ENCODE measurements at places on chromosomes 6 and 20.

- no peak overlapping the region for H3K4me3 ChIP-seq
- peaks cover 30% of the 10 kb centered on the region for H3K27me3 ChIP-seq
- H3K27ac ChIP-seq, result no peak overlapping the region
- no peaks in the 10 kb centered on the region for H3K36me3 ChIP-seq
These were observed 4.4 kb downstream of the MYB start for GRCh38 chr6:135185483-135185882.

GRCh38 chr6:83265384-83265783, 72.2 kb downstream of the RWDD2A start:
- no peaks in the 10 kb centered on the region for H3K27me3 ChIP-seq
- no peaks in the 10 kb centered on the region for H3K36me3 ChIP-seq
- H3K27ac ChIP-seq, result no peak overlapping the region
- H3K4me3 ChIP-seq, result no peak overlapping the region
- DNase-seq, result no peak

DNA sequence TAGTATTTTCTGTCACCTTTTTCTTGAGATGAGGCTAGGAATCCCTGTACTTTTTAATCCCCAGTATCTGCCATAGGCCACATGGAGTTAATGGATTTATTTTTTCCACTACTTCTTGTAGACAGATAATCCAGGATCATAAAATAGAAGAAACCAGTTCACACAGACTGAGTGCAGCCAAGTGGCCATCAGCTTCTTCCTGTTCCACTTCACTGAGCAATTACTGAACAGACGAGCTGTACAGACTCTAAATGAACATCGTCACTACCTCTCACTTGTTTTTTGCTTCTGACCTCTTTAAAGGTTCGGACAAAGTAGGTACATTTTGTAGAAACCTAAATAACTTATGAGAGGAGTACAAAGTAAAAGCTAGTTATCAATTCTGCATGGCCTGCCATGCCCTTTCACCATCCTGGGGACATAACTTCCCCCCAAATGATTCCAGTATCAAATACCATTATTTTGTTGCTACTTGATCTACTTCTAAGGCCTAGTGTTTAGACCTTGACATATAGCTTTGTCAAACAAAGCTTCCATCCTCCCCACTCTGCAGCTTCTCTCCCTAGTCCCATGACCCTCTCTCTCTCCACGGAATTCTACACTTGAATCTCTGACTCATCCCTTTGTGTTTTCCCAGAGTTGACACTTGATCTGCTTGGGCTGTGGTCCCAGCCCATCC, 34.4 kb upstream of the ARHGAP18 start:
- H3K27me3 ChIP-seq, result no peaks in the 10 kb centered on the region
- H3K27ac ChIP-seq, result no peak overlapping the region
- no peak for DNase-seq
- no peak overlapping the region for H3K4me3 ChIP-seq
- peaks cover 9% of the 10 kb centered on the region for H3K4me1 ChIP-seq
- H3K36me3 ChIP-seq, result no peaks in the 10 kb centered on the region

DNA sequence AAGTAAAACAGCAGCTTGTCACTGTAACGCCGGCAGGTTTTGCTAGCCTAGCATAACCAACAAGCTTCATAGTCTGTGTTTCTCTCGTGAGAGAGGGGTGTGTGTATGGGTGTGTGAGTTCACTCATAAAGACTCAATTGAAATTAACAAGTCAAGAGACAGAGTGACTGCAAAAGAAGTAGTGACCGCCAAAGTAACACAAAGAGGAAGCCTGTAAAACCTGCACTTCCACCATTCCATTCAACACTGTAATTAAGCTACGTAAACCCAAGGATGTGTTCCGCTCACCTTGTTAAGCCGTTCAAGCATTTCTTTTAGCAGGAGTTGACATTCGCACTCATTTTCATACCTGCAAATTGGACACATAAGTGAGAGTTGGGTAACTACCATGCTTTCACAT, 6.6 kb downstream of the BFSP1 start:
- H3K36me3 ChIP-seq, result no peaks in the 10 kb centered on the region
- no peak for DNase-seq
- no peaks in the 10 kb centered on the region for H3K27me3 ChIP-seq

DNA sequence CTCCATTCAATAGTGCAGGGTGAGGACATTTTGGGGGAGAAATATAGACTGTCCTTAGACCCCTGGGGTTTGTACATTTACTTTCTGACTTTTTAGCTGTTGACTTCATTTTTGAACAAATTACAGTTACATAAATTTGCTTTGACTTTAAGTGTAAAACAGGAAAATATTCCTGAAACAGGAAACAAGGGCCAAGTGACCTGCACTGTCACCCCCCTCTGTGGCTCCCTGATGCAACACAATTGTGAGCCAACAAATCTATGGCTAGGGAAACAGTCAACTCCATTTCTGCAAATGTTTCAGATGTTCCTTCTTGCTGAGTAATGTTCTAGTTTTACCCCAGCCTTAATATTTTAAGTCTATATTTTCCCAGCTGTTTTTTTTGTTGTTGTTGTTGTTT, 39.8 kb downstream of the HLA-A start:
- peaks cover 7% of the 10 kb centered on the region for H3K4me1 ChIP-seq
- no peaks in the 10 kb centered on the region for H3K27me3 ChIP-seq
- no peaks in the 10 kb centered on the region for H3K36me3 ChIP-seq
- H3K27ac ChIP-seq, result no peak overlapping the region
- DNase-seq, result no peak
- no peak overlapping the region for H3K4me3 ChIP-seq

- H3K4me3 ChIP-seq, result no peak overlapping the region
- no peaks in the 10 kb centered on the region for H3K36me3 ChIP-seq
- no peaks in the 10 kb centered on the region for H3K27me3 ChIP-seq
These were observed 330.5 kb downstream of the TFAP2A start for GRCh38 chr6:10084111-10084986.

- no peak overlapping the region for H3K27ac ChIP-seq
- H3K4me1 ChIP-seq, result no peaks in the 10 kb centered on the region
- DNase-seq, result no peak
- no peak overlapping the region for H3K4me3 ChIP-seq
These were observed 380.4 kb downstream of the CENPW start for GRCh38 chr6:126720304-126720703.

- no peaks in the 10 kb centered on the region for H3K36me3 ChIP-seq
- no peak overlapping the region for H3K4me3 ChIP-seq
- H3K4me1 ChIP-seq, result no peaks in the 10 kb centered on the region
- no peaks in the 10 kb centered on the region for H3K27me3 ChIP-seq
- DNase-seq, result no peak
These were observed 33.9 kb downstream of the CHRNA4 start for GRCh38 chr20:63327231-63327745.

- no peak overlapping the region for H3K4me3 ChIP-seq
- H3K36me3 ChIP-seq, result peaks cover 5% of the 10 kb centered on the region
- no peak for DNase-seq
- H3K4me1 ChIP-seq, result no peaks in the 10 kb centered on the region
- no peaks in the 10 kb centered on the region for H3K27me3 ChIP-seq
These were observed 158.0 kb upstream of the SHLD1 start for GRCh38 chr20:5592165-5592564.

GRCh38 chr6:152271776-152272464, 365.2 kb downstream of the SYNE1 start:
- H3K4me1 ChIP-seq, result no peaks in the 10 kb centered on the region
- no peaks in the 10 kb centered on the region for H3K36me3 ChIP-seq
- no peak overlapping the region for H3K4me3 ChIP-seq
- no peaks in the 10 kb centered on the region for H3K27me3 ChIP-seq
- DNase-seq, result no peak

DNA sequence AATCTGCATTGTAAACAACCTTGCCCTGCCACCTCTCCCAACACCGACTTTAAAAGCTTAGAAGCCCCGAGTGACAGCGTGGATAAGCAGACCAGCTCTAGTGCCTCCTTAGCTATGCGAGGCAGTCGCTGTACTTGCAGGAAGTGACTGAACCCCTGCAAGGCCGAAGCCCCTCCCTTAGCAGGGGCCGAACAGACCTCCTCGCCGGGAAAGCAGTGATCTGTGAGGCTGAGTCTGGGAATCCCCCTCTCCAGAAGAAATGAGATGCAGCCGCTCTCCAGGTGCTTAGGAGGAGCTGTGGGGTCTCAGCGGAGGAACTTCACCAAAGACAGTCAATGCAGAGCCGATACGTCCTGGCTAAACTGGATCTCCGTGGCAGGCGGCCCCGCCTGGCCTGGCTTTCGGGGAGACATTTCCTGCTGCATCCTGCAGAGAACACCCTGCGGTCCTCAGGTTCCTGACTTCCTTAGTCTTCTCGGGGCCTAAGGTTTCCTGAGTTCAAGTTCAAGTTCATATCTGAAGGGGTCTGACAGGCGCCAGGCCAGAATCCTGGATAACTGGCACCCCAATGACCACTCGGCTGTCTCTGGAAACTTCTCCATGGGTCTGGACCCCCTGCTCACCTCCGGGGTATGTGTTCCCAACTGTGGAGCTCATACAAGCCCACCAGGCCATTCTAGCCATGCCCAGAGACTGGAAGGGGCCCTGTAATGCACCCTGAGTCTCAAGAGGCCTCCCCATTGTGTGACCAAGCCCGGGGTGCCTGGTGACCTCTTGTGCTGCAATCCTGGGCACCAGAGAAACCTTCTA, 20.4 kb upstream of the FRMD1 start:
- H3K4me3 ChIP-seq, result no peak overlapping the region
- H3K27ac ChIP-seq, result no peak overlapping the region
- DNase-seq, result no peak
- H3K36me3 ChIP-seq, result no peaks in the 10 kb centered on the region

DNA sequence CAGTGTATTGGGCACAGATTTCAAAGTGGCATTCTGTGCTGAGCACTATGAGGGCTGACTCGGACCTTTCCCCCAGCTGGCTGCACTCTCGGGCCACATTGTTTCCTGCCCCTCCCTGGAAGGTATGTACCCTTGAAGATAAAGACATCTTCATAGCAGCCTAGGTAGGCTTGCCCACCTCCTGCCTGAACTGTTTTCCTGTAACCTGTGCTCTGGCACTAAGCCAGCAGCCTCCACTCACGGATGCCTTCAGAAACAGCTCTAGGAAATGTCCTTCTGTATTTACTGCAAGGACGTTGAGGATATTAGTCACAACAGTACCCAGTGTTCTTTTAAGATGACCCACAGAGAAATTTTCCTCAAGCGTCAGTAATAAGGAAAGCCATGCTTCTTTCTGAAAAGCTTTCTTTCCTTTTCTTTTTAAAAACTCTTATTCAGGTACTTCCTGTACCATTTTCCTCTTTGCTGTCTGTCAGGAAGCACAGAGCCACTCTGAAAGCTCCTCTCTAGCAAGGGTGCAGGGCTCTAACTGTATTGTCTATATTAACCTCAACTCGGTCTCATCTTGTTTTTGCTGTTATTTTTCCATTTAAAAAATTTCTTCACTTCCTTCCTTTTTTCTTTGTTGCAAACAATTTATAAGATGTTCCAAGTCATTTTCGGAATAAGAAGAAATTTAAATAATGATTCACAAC, 43.5 kb downstream of the TTI1 start:
- no peaks in the 10 kb centered on the region for H3K36me3 ChIP-seq
- H3K4me1 ChIP-seq, result no peaks in the 10 kb centered on the region
- no peaks in the 10 kb centered on the region for H3K27me3 ChIP-seq
- no peak overlapping the region for H3K4me3 ChIP-seq
- no peak for DNase-seq

DNA sequence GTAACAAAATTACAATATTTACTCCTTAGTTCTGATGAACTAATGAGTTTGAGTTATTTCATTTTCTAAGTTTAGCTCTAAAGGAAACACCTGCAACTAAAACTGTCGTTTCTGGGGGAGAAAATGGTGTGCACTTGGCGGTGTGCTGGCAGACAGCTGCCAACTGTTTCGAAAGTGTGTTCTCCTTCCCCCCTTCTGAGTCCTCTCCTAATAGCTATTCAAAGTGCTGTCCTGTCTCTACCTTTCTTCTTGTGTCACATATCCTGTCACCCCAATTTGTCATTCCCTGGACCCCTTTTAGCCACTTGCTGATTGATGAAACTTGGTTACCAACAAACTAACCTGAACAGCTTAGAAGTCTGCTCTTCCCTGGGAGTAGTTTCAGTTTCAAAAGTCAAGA, 4.9 kb upstream of the UBE2J1 start:
- H3K4me1 ChIP-seq, result 0 out of 2 replicates have a peak, but pooled peaks cover 4% of the 10 kb centered on the region
- no peaks in the 10 kb centered on the region for H3K27me3 ChIP-seq
- H3K27ac ChIP-seq, result no peak overlapping the region
- H3K36me3 ChIP-seq, result no peaks in the 10 kb centered on the region
- DNase-seq, result no peak

DNA sequence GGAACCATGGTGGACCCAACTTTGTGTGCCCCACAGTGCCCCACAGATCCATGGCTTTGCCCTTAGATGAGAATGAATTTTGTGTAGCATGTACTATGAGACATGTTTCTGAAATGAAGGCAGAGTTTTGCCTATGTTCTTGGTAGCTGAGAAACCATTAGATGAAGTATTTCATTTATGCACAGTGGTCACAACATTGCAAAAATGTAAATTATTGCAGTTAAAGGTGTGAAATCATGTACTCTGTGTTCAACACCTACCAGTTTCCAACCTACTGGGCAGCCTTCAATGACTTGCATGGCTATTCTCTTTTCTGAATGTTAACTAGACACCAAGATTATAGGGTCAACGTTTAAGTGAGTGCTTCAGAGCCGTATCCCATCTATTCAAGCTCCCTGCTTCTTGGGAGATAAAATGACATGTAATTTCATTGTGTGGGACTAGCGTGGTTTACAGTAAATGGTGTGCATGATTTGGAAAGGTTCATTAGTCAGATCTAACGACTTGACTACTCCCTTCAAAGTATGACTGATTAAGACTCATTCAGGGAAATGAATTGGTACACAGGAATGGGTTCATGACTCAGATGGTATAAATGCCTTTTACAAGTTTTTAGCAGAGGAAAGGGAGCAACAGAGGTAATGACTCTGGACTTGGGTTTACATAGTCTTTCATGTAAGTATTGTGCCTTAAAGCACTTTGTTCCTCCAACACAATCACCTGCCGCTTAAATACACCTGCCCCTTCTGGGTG, 106.1 kb upstream of the AKIRIN2 start:
- no peaks in the 10 kb centered on the region for H3K36me3 ChIP-seq
- DNase-seq, result peak; percentile 57
- H3K4me1 ChIP-seq, result no peaks in the 10 kb centered on the region
- H3K27me3 ChIP-seq, result no peaks in the 10 kb centered on the region
- H3K27ac ChIP-seq, result no peak overlapping the region
- H3K4me3 ChIP-seq, result no peak overlapping the region

DNA sequence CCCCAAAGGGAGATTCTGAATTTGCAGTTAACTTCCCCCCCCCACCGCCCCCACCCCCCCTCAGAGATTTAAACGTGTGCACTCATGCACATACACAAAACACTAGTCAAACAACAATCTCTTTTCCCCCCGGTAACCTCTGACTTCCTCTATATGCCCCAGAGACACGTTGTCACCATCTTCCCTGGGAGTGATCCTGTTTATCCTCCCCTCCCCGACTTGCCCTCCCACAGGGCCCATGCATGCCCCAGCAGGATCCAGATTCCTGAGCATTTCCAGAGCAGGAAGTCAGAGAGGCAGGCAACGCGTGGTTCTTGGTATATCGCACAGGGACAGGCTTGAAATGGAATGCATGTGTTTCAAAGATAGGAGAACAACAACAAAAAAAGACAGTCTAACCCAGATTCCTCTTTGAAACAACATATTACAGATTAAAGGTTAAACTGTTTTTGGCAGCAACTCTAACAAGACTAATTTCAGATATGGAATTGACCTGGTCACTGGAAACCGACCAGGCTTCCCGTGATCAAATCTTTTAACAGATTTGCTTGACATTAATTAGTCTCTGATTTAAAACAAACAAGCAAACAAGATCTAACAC, 1.3 kb downstream of the BLCAP start:
- no peaks in the 10 kb centered on the region for H3K27me3 ChIP-seq
- H3K4me1 ChIP-seq, result peaks cover 12% of the 10 kb centered on the region
- H3K27ac ChIP-seq, result peak overlapping the region; percentile 84
- no peak for DNase-seq
